ENCODE measurements at places on chromosomes 6 and 20.
A peak's percentile ranks its signal among the peaks of the same experiment; 100 is the strongest.

DNA sequence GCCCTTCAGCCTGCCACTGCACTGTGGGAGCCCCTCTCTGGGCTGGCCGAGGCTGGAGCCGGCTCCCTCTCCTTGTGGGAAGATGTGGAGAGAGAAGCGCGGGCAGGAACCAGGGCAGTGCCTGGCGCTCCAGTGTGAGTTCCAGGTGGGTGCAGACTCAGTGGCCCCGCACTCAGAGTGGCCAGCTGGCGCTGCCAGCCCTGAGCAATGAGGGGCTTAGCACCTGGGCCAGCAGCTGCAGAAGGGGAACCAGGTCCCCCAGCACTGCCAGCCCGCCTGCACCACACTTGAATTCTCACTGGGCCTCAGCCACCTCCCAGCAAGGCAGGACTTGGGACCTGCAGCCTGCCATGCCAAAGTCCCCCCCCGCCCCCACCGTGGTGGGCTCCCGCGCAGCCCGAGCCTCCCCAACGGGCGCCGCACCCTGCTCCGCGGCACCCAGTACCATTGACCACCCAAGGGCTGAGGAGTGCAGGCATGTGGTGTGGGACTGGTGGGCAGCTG lies 205.9 kb downstream of the CLVS2 start:
- no peak for DNase-seq

DNA sequence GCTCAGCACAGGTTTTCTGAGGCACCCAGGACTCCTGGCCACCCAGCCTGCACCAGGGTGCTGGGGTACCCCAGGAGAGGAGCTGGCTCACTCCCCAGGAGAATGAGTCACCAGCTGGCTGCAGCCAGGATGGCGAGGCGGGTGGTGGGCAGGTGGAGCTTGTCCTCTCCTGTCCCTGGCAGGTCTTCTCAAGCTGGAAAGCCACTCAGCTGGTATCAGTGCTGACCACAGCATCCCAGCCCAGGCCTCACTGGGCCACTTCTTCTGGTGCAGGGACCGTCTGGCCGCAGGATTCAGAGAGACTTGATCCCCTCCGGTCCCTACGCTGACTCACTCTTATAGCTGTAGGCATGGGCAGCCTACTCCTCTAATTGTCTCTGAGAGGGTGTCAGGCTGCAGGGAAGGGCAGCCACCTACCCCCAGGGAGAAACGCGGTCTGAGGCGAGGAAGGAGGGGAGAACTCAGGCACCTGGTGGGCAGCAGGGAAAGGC lies 22.2 kb downstream of the TFEB start:
- DNase-seq = no peak

- no peak for DNase-seq
Observed at GRCh38 chr20:47704746-47705496, 80.4 kb downstream of the SULF2 start.

DNA sequence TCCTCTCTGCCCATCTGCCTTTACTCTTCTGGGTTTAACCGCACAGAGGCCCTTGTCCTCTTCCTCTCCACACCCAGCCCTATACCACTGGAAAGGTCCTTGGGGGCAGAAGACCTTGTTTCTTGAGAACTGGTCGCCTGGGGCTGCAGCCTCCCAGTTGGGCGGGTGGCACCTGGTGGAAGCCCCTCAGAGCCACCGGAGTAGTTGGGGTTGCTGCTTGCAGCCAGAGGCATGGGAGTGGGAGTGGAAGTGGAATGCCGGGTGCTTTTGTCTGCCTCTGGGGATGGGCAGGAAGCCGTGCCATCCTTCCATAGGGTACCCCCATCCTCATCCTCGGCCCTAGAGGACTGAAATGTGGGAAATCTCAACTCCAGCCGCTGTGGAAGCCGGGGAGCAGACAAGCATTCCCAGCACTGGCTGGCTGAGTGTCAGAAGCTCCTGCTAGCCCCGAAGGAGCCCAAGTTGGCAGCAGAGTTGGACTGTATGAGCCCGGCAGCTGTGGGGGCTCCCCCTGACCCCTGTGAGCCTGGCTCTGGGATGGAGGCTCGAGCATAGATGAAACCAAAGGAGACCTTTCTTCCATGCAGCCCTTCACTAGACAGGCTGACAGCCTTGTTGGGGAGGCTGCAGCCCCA lies 1.2 kb downstream of the VSTM2L start:
- DNase-seq = no peak

GRCh38 chr6:168699631-168700295 lies 258.8 kb downstream of the SMOC2 start:
- no peak for DNase-seq

DNA sequence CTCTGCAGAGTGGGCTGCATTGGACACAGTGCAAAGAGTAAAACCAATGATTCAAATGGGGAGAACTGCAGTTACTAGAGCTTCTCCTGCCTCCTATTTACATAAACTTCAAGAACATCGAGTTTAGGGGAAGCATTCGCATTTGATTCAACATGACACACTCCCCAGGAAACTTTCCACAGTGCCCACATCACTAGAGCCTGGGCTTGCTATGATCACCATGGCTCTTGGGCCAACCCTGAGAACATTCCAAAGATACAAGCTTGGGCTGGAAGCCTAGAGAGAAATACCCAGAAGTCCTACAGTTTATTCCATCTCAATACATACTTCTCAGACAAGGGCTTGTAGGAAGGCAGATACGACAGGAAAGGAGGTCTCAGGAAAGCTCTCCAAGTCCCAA lies 337.9 kb downstream of the CD83 start:
- no peak for DNase-seq

- DNase-seq = no peak
Observed at GRCh38 chr20:35831029-35831428, 59.2 kb downstream of the PHF20 start.

GRCh38 chr6:26172608-26172968 lies 85.4 kb downstream of the HFE start:
- no peak for DNase-seq

DNA sequence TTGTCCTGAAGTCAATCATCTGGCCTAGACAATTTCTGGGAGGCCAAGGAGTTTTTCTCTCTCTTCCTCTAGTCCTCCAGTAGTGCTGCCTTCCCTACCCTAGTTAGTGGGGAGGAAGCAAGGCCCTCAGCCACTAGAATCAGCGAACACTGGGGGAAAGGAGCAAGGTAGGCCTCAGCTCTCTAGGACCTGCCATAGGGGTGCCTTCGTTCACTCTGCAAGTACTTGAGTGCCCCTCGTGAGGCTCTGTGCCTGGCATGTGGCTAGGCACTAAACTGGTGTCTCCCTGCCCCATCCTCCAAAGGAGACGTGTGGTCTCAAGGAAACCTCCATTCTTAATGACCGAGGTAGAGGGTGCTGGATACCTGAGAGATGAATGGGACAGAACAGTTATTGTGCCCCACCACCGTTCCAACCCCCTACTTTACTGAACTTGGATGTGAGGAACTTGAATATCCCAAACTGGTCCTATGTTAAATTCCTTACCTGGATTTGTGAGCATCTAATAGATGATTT lies 1.1 kb downstream of the DEF6 start:
- DNase-seq = no peak

DNA sequence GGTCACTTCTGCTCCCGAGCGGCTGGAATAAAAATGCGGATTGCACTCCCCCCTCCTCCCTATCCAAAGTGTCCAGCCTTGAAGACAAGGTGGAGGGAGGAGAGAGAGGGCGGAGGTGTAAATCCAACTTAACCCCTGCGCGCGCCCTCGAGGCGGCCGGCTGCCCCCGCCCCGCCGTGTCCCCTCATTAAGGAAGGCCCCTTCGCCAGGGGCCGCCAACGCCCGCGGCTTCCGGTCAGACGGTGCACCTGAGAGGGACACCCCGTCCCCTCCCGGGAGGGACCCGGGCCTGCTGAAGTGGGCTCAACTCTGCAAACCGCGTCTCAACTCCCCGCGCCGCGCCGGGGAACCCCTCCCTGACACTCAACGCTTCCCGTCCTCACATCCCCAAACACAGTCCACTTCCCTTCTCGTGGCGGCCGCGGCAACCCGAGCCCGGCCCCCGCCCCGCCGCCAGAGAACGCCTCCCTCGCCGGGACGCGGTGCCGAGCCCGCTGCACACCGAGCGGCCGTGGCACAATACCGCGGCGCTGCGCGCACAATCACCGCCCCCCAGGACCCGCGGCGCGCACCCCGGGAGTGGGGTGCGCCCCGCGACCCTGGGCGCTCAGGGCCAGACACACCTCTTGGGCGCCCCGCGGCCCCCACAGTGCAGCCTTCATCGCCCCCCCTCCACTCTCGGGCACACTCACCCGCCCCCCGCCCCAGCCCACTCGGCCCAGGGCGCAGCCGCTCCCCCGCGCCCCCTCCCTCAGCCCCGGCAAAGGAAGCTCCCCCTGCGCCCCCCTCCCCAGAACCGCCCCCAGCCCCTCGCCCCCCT lies 102.5 kb downstream of the NOL4L start:
- no peak for DNase-seq

DNA sequence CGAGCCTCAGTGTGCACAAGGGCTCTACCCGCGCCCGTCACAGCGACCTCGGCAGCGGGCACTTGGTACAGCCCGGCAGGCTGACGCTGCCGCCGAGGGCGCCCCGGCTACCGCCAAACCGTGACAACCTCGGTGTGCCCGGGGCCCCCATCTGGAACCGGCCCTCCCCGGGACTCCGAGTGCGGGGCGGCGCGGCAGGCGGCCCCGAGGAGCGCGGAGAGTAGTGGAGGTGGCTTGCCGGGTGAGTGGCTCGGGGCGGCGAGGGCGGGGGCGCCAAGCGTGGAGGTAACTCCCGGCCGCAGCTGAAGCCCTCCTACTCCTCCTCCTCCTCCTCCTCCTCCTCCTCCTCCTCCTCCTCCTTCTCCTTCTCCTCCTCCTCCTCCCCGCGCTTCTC lies at the start of gene ISM1:
Gene ISM1 (plus strand): TSS at position 371 of the 394 bp plus-strand sequence. CDS start 503 bp downstream, outside the sequence.
- DNase-seq = peak; percentile 38

GRCh38 chr6:169793408-169793807 lies 42.0 kb downstream of the ERMARD start:
- no peak for DNase-seq

DNA sequence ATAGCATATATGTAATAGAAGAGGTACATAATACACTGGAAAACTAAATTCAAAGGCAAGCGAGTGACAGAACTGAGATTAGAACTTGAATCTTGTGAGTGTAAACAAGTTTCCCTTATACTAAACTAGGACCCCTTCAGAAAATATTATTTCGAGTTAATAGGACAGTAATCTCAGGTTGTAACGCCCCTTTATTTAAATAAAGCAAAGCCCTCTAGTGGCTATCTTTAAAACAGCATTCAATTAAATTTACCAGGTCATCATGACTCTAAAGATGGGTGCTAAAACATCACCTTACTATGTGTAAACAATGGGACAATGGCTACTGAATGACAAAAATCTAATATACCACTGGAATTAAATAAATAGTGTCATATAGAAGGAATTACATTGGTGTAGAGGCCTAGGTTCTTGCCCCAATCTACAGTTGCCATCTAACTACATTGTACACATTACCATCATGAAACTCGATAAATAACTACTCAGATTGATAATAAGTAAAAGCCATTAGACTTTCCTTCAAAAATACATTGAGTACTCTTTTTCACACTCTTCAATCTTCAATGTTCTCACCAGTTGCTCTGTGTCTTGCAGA lies 255.4 kb upstream of the IRAK1BP1 start:
- DNase-seq = no peak

- no peak for DNase-seq
Observed at GRCh38 chr6:92667843-92668242, 751.5 kb downstream of the EPHA7 start.

DNA sequence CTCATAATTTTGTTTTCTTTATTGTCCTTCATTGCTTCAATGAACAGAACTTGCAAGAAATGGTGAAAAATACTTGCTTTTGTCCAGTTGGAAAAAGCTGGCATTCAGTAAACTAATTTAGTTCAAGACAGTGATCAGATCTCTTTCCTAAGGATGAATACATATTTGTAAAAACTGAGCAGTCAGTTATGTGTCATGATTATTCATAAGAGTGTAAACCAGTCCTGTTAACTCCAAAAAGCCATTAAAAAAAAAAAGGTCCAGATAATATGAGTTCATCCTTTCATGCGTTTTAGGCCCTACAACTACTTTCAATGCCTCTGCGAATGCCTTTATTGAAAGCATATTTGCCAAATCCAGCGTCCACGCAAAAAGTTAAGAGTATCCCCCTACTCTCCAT lies 609 bp downstream of the PGM3 start:
- DNase-seq = no peak

DNA sequence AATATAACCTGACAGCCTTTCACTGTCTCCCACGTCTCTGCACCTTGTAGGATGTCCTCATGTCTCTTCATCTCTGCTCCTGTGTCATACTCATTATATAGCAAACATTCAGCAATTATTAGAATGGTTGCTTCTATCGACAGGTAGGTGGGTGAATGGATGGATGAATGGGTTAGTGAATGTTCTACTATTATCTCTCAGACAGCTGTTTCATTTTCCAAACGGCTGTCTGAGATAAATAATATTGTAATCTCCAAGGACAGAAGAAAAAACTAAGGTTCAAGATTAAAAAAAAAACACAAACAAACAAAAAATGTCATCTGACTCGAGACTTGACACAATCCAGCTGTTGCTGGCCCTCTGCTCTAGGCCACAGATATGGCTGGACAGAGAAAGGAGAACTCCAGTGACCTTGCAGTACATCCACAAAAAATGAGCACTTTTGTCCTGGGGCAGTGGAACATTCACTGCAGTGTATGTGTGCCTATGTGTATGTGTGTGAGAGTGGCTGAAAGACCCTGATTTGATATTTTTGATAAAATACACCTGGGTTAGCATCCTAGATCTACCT lies 2.1 kb downstream of the HNF4A start:
- no peak for DNase-seq

- DNase-seq = no peak
Observed at GRCh38 chr6:36345681-36346466, 9.2 kb upstream of the BNIP5 start.

GRCh38 chr6:105880030-105880492 lies 206.1 kb upstream of the PRDM1 start:
- peak; percentile 12 for DNase-seq

- DNase-seq = no peak
Observed at GRCh38 chr20:51382986-51383821, 159.3 kb downstream of the NFATC2 start.

DNA sequence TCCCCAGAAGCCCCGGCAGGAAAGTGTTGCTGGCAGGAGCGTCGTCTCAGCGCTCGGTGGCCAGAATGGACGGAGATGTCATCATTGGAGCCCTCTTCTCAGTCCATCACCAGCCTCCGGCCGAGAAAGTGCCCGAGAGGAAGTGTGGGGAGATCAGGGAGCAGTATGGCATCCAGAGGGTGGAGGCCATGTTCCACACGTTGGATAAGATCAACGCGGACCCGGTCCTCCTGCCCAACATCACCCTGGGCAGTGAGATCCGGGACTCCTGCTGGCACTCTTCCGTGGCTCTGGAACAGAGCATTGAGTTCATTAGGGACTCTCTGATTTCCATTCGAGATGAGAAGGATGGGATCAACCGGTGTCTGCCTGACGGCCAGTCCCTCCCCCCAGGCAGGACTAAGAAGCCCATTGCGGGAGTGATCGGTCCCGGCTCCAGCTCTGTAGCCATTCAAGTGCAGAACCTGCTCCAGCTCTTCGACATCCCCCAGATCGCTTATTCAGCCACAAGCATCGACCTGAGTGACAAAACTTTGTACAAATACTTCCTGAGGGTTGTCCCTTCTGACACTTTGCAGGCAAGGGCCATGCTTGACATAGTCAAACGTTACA lies 817 bp downstream of the GRM1 start:
- DNase-seq = no peak

- DNase-seq = no peak
Observed at GRCh38 chr6:168410554-168411011, 30.4 kb upstream of the SMOC2 start.

- DNase-seq = no peak
Observed at GRCh38 chr20:11849270-11849915, 68.3 kb upstream of the BTBD3 start.
